ENCODE measurements at places on chromosomes 7 and 10.

DNA sequence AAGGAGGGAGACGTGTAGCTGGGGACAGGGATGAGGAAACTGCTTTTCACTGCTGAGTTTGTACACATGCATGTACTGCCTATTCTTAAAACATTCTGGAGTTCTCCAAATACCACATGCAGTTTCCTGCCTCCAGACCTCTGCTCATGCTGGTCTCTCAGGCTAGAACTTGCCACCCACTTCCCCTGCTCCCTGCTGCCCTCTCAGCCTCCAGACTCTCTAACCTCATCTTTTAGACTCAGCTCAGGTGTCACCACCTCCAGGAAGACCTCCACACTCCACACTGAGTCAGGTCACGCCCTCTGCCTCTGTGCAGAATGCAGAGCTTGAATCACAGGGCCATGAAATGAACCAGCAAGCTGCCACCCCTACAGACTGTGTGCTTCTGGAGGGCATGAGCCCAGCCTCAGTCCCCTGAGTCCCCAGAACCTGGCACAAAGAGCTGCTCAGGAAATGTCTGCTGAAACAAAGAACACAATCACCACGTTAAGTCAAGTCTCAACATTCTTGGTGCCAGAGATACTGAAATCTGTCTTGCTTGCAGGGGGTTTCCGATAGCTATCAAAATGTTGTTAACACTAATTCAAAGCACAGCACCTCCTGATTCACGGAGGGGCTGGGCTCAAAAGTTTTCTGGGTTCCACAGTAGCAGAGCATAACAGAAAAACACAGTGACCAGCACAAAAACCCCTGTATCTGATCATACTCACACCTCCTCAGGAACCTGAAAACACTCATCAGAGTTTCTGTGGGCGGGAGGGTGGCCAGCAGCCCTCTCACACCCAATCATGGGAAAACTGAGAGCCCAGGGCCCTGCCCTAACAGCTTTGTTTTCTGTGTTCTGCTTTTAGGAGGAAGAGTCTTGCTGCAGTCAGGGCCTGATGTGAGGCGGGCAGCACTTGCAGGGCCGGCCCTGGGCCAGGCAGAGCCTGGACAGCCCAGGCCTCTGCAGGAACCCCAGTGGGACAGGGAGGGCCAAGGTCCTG, 21.1 kb downstream of the FAM53B start:
- DNase-seq = no peak

DNA sequence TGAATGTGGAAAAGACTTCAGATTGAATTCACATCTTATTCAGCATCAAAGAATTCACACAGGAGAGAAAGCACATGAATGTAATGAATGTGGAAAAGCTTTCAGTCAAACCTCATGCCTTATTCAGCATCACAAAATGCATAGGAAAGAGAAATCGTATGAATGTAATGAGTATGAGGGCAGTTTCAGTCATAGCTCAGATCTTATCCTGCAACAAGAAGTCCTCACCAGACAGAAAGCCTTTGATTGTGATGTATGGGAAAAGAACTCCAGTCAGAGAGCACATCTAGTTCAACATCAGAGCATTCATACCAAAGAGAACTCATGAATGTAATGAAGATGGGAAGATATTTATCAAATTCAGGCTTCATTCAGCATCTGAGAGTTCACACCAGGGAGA, 14.8 kb downstream of the ZNF655 start:
- DNase-seq = no peak

DNA sequence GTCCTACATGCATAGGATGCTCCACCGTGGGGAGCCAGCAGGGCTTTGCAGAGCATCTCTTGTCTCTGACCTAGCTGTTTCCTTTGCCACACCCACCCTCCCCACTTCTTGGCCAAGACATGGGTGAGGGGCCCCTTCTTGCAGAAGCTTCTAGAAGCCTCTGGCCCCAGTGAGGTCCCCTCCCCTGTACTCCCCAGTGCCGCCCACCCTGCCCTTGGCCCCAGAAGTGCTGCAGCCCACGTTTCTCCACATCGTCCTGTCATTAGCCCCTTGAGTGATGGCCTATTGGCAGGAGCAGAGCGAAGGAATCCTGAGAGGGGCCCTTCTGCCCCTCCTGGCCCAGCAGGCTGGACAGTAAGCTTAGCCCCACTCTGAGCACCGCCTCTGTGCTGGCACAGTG, 43.7 kb downstream of the ALOX5 start:
- DNase-seq = no peak

GRCh38 chr7:154984601-154985188, 18.2 kb downstream of the PAXIP1 start:
- no peak for DNase-seq

DNA sequence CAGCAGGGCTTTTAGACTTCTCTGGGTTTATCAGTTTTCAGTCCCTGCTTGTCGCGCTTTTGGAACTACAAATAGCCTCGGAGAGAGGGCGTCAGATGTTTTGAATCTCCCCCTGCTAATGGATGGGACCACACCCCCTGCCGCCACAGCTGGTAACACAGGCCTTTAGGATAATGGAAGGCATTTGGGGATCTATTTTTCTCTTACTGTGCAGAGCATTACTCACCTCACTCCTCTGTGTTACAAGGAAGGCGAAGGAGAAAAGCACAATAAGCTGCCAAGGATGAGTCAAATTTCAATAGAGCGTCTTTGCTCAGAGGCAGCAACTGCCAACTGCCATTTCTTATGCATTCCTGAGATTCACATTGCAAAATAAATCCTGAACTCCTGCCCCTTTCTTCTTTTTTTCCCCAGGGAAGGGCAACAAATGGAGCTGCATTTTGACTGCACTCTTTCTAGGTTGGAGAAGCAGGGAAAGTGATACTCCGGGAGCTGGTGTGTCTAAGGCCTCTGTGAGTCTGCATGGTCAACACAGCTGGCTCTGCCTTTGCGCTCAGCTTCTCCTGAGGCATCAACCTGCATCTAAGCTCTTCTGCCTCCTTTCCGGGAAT, 31.5 kb upstream of the SMNDC1 start:
- no peak for DNase-seq

DNA sequence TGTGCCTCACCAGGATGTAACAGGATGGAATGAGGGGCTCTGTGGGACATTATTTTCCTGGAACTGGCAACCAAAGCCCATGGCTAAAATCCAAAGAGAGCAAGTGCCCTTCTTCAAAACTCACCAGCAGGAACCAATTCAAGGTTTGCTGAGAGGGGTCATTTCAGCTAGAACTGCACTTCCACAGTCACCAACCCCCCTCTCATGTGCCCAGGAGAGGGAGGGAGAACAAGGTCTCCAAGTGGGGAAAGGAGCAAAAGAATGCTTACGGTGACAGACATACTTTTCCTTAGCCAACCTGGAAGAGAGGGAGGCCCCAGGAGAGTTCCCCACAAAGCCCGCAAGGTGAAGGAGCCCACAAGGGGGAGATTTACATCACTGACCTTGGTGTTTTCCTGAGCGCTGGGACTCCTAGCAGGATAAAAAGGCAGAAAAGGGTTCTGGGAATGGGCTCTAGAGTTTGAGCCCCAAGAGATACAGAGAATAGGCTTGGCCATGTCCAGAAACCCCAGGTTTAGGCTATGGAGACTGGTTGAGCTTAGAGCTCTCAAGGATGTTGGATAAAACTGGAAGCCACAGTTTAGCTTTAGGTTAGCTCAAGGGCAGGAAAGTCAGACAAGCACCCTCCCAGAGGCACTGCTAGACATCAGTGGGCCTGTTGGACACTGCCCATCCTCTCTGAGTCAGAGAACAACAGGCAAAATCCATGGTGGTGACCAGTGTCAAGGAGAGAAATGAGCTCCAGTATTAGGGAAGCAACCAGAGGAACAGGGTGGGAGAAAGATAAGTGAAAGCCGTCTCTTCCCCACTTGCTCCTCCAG, 63.9 kb upstream of the GHITM start:
- DNase-seq = no peak

GRCh38 chr7:45074528-45075354, 14.0 kb downstream of the NACAD start:
- no peak for DNase-seq

GRCh38 chr10:1251769-1252168, 195.6 kb downstream of the WDR37 start:
- DNase-seq = no peak

DNA sequence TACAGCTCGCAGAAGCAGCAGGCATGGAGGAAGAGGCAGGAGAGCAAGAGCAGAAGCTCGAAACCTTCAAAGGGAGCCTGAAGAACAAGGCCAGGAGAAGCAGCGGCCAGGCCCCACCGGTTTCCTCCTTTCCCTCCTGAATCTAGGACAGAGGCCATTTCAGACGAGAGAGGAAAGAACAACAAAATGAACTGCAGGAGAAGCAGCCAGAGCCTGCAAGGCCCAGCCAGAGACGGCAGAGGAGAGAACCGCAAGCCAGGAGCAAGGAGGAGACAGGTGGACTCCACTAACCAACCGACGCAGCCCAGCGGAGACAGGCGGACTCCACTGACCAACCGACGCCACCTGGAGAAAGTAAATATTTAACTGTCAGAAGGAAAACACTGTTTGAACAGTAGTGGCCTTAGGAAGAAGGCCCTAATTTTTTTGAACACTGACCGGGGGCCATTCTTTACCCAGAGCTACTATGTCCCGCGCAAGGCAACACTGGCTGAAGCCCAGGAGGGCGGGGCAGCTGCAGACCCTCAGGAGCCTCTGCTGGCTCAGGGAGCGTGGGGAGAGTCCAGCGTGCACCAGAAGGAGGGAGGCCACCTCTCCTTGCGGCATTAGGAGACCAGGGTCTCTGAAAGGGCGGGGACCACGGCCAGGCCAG, 559.2 kb downstream of the PTPRN2 start:
- DNase-seq = no peak

DNA sequence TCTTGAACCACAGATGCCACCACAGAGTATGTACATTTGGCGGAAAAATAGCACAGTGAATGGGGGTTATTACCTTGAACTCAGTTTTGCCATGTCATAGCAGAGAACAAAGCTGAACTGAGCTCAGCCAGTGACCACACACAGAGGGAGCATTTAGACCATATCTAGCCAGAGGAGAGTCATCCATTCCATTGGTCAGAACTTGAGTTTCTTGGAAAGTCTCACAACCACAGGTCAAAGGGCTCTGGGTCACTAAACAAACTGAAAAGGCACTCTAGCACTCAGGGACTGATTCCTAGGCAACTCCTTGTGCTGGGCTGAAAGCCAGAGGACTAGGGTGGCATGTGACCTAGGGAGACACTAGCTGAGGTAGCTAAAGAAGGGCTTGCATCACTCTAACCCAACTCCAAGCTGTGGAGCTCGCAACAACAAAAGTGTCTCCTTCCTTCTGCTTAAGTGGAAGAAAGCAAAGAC, 239.7 kb upstream of the SEMA3D start:
- DNase-seq = no peak

DNA sequence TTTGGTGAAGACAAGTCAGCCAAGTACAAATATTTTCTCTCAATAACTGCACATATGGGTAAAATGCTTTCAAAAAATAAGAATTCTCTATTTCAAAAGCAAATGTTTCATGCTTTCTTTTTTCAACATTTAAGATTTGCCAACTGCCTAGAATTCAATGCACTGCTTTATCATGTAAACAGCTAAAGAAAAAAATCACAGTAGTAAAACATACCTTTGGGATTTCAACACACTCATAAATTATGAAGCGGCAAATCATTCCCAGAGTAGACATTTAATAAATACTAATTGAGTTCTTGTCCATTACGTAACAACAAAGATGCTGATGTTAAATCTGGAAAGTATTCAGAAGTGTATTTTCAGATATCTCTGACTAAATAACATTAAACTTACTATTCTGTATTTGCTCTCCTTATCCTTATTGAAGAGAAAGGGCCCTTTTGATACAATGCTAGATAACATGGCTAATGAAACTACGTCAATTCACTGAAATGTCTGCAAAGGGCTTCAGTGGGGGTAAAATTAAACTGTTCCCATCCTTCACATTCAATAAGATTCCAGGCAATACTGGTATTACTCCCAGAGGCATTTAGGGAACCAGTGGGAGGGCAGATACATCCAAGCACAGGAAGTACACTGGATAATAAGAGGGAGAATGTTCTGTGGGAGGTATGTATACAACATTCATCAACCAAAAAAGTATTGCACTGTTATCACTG, 13.9 kb downstream of the NAPEPLD start:
- DNase-seq = no peak

DNA sequence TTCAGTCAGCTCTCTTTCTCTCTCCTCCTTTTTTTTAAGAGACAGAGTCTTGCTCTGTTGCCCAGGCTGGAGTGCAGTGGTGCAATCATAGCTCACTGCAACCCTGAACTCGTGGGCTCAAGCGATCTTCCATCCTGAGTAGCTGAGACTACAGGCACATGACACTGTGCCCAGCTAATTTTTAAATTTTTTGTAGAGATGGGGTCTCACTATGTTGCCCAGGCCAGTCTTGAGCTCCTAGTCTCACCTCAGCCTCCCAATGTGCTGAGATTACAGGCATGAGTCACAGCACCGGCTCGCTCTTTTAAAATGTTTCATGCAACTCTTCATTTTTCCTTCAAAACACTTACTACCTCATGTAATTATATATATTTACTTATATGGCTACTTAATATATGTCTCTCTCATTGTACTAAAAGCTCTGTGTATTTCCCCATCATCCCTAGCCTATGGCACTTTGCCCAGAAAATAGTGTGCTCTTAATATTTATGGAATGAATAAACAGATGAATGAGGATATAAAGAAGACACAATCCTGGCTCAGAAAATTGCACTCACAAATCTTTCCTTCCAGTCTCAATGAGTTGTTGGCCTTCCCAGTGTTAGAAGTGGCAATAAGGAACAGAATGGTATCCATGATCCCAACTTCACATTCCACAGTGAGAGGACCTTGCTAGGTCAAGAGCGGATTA, 33.9 kb downstream of the EBLN1 start:
- no peak for DNase-seq

- DNase-seq = no peak
Measured at GRCh38 chr7:50718876-50719275, 63.8 kb downstream of the GRB10 start.

- DNase-seq = no peak
Measured at GRCh38 chr10:6035101-6035834, 26.9 kb downstream of the IL2RA start.

DNA sequence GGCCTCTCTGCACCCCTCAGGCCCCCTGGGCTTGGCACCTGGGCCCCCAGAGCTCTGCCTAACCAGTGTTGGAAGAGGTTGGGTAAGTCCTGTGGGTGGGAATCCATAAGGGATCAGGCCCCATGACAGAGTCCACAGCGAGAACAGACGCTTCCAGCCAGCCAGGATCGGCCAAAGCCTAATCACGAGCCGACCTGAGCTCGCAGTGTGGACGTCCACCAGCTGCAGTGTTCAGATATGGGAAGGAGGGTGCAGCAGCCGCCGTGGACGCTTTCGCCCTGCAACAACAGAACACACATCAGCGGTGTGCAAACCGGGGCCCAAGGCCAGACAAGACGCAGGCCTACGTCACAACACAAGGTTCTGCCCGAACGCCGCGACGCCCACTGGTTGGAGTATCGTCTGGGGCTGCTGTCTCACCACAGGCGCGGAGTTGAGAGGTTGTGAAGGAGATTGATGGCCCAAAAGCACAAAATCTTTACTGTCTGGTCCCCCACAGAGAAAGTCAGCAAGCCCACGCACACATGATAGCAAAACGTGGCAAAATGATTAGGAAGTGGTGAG, 102.1 kb downstream of the FOXL3 start:
- no peak for DNase-seq

- DNase-seq = no peak
Measured at GRCh38 chr7:91201442-91202113, 62.7 kb upstream of the FZD1 start.

Measured in BE2C (cell line).